ENCODE measurements at places on chromosomes 12 and 14.

- no peak for DNase-seq
These were observed 8.4 kb downstream of the PACS2 start for GRCh38 chr14:105322791-105323556.

DNA sequence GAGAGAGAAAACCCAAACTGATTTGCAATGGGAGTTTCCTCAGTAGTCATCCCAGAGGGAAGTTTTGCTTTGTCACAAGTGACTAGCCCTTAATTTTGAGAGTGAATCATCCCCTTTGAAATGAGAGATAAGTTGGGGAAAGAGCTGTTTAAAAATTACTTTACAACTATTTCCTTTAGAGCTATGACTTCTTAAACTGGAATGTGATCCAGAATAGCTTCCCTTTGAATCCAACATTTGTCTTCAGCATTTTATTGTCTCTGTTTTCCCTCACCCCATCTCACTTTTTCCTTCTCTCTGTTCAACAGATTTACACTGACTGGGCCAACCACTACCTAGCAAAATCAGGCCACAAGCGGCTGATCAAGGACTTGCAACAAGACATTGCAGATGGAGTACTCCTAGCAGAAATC lies 109.3 kb downstream of the NAV3 start:
- no peak for DNase-seq

DNA sequence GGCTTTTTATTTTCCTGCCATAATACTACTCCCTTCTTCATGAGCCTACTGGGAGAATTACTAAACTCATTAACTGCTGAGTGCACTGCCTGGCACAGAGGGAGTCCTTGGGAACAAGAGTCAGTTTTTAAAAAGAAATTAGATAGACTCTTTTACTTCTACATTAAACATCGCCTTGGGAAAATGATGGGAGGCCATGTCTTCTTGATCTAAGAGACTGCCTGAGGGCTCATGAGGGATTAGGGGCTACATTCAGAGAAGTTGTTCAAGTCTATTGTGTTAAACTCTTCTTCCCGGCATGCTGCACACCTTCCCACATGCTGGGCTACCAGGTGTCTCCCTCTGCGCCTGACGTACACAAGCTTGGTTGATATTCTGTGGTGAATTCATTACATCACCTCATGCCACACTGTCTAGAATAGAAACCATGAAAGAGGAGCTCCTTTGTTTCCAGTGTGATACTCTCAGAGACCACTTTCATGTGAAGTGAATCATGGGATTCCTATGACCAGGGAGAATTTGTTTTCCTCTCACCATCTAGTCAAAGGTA lies 1422.3 kb downstream of the AACS start:
- no peak for DNase-seq

DNA sequence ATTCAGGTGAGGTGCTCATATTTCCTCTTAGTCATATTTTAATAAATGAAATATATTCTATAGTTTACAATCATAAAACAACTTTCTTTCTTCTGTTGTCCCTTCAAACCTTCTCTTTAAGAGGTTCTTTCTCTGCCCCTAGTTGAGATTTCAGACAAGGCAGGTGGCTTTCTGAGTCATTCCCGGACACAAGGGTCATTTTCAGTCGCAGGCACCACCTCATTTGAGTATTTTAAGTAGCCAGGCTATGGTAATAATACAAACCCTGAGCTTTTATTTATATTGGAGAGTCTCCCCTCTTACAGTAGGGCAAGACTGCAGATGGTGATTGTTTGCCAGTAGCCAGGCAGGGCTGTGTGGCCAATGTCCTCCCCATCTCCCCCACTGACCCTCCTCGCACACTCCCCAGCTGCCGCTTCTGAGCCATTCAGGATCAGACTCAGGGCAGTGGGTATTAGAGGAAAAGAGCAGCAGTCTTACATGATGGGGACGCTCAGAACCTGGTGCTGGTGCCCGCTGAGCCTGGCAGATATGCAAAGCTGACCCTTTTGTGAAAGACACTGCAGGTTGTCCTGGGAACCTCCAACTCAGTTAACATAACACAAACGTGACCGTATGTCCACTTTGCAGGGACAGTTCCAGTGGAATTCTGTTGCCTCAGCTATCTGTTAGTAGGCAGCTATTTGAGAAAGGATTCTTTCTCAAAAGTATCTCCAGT lies 101.1 kb upstream of the BCL2L14 start:
- DNase-seq: no peak

DNA sequence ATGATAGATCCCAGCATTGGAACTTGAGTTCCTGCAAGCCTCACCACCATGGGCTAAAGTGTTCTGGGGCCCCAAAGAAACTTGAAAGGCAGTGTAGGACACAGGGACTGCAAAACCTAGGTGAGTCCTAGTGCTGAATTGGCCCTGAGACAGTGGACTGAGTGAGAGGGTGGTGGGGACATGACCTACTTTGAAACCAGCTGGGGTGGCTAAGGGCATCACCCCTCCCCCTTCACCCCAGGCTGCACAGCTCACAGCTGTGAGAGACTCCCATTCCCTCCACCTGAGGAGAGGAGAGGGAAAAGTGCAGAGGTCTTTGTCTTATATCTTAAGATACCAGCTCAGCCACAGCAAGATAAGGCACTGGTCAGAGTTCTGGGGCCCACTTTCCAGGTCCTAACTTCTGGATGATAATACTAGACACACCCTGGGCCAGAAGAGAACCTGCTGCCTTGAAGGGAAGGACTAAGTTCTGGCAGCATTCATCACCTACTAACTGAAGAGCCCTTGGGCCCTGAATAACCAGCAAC lies 62.5 kb downstream of the MAPKAPK5 start:
- DNase-seq: no peak

DNA sequence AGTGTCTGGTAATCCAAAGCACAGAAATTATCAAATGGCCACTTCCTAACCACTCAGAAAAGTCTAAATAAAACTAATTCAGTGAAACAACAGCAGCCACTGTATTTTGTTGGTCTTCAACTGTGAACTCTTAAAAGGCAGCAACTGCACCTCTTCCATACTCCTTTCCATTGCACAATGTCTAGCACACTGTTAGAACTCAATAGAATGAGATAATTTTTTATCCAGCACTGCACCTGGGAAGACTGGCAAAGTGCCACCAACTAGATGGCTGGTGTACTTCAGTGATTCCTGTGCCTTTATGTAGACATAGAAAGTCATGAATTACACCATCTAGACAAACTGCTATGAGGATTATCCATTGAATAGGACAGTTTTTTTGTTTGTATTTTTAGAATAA lies 26.2 kb downstream of the LGR5 start:
- DNase-seq: no peak

DNA sequence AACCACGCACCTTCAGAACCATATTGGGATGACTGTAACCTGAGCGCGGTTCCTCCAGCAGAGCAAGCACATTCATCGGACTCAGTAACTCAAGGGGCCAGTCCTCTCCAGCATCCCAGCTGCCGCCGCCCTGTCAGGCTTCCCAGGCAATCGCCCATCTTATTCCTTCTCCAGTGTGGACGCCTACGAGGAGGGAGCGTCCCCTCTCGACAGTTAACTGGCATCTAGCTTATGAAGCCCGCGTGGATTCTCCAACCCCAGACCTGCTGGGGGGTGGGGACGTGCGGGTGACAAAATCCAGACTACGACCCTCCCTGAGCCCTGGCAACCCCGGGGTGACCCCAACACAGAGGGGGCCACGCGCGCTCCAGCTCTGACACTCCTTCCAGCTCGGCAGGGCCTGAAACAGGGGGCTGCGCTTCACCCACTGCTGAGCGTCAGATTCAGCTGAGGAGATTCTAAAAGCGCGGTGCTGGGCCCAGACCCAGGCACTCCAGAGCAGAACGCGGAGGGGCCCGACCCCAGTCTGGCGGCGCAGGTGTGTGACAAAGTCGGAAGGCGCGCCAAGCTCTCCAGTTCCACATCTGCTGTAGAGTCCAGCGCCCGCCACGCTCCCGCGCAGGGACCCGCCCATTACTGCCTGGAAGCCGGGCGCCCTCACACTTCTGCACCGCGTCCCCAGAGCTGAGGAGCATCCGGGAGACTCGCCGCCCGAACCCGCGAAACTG lies 43.9 kb upstream of the ESR2 start:
- DNase-seq: no peak

GRCh38 chr12:110224379-110225304 lies 56.4 kb upstream of the ATP2A2 start:
- no peak for DNase-seq

DNA sequence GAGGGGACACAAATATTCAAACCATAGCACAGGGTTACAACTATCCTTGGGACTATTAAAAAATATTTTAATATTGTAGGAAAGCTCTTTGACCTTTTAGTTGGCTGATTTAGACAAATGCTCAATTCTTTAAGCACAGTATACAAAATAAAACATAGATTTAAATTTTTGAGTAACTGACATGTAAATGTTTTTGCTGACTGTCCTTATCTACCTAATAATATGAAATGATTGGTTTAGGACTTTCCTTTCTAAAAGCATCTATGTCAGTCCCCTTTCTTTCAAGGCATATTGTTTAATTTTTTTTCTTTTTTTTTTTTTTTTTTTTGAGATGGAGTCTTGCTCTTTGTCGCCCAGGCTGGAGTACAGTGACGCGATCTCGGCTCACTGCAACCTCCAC lies 16.5 kb upstream of the OR6J1 start:
- DNase-seq: no peak

GRCh38 chr12:1880153-1880845 lies 38.2 kb downstream of the CACNA2D4 start:
- DNase-seq: no peak

GRCh38 chr12:114933428-114934160 lies 249.6 kb upstream of the TBX3 start:
- no peak for DNase-seq
